ENCODE measurements at places on chromosomes 3 and 15.

DNA sequence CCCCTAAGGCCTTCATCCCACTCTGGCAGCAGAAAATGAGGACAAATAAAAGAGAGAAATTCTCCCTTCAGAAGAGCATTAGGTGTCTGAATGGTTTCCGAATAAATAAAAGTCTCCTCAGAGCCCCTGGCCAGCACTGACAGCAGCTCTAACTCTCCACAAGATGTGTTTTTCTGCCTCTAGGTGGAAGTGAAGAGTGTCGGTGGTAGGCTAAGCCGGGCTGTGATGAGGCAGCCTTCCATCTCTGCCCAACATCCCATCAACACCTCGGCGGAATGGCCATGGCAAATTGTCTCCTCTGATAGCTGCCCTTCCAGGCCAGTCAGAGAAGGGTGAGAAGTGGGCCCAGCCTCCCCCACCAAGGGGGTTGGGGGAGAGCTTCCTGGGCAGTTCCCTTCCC, 6.3 kb upstream of the CACNA2D2 start:
- no peak for DNase-seq

- no peak for DNase-seq
Measured at GRCh38 chr15:73857193-73857920, 16.0 kb upstream of the TBC1D21 start.

DNA sequence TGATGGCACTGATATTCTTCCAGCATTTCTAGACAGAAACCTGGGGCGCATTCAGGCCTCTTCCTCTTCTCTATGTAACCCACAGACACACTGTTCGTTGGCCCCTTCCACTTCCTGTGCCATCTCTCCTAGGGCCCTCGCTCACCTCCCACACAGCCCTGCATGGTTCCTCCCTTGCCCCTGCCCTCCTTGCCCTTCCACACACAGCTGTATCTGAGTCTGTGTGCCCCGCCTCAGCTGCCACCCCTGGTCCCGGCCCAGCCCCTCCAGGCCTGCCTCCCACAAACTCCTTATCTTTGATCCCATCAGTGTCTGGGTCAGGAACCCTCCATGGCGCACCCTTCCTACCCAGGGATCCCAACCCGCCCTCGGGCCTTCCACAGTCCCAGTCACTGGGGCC, 37.9 kb downstream of the RAB6B start:
- DNase-seq = no peak

GRCh38 chr15:66030650-66031049, 161.4 kb downstream of the RAB11A start:
- no peak for DNase-seq

GRCh38 chr3:185473290-185473815, 25.5 kb downstream of the TMEM41A start:
- DNase-seq = no peak

DNA sequence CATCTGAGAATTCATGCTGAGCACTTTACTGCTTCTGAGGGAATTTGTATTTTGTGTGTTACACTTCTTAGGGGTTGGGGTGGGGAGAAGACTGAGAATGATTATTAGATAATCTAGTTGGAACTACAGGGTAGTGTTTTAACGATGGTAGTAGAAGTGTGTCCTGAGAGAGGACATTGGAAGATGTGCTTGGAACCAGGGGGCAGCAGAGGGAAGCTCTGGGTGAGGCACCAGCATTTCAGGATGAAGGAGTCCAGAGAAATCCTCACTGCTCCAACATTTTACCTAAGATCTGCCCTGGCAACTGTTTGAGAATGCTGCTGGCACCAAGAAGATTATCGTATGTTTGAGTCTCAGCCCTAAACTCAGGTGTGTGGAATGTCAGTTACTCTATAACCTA, 145.5 kb downstream of the SQOR start:
- DNase-seq = no peak

GRCh38 chr15:49059491-49059890, 13.2 kb upstream of the SECISBP2L start:
- no peak for DNase-seq

DNA sequence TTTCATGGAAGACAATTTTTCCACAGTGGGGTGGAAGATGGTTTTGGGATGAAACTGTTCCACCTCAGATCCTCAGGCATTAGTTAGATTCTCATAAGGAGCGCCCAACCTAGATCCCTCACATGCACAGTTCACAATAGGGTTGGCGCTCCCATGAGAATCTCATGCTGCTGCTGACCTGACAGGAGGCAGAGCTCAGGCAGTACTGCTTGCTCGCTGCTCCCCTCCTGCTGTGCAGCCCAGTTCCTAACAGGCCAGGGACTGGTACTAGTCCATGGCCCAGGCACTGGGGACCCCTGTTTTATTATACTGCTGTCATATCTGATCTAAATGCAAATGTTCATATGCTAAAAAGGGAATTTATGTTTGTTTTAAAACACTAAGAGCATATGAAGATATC, 9.8 kb upstream of the GRK7 start:
- DNase-seq = no peak
